ENCODE measurements at places on chromosomes 4 and X. TPM values are rescaled to one million over a fixed set of nuclear protein-coding genes. Genes with fewer than 3 reads are reported as not detected.

GRCh38 chr4:102843938-102844337 is 16.6 kb upstream of the UBE2D3 start:
- DNase-seq, result no peak

GPC3 gene
- 0.44 TPM for total RNA-seq

DNA sequence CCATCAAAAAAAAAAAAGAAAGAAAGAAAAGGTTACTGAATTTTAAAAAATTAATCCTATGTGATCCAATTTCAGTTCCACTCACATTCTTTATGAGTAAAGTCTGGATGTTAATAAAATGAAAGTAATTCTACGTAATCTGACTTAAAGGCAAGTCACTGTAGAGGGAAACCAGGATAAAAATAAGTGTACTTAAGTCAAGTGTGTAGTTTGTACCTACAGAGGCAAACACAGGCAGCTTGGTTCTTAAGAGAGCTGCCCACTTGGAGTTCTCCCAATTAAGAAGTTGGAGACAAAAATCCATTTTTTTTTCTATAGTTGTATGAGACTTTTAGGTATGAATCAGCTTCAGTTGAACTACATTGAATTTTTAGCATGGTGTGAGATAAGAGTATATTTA is 7.0 kb upstream of the LRAT start:
- no peak for DNase-seq

PDZD11 gene
- total RNA-seq, result 18.7 TPM

DNA sequence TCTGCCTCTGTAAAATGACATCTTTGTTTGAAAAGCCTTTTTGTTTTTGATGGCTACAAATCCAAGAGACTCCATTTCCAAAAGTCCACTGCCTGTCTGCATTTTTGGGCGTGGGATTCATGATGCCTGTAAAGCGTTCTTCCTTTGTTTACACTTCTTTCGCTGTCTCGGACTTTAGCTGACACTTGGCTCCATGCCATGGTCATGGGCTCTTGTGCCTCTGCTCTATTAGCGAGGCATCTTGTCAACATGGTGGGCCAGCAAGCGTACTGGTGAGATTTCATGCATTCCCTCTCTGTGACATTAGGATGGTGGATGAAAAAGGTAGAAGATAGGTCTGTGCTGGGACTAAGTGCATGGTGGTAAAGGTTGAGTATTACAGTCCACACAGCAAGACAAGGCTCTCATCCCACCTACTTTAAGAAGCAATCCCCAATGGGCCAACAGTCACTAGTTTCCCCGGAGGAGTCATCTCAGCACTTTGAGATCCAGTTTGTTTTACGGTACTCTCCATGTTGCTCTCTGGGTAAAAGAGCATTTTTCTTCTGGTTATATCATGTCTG is 298.2 kb upstream of the KLF3 start:
- no peak for DNase-seq

GRCh38 chrX:734362-734761 is 103.8 kb downstream of the SHOX start:
- no peak for DNase-seq

GRCh38 chrX:107628662-107629539 is 591 bp downstream of the PRPS1 start:
- peak; percentile 41 for DNase-seq

All from CD4-positive, CD25-positive, alpha-beta regulatory T cell (primary cell).